ENCODE measurements at places on chromosomes 12 and 14. TPM values are rescaled to one million over a fixed set of nuclear protein-coding genes. Genes with fewer than 3 reads are reported as not detected.

Gene PPP1R13B
- total RNA-seq, result 60.1 TPM

Gene ACVRL1
- total RNA-seq, result 0.81 TPM

Gene B4GALNT3
- 39.2 TPM for total RNA-seq

Gene ORAI1
- total RNA-seq, result 36.7 TPM

Gene NIN
- total RNA-seq, result 14.9 TPM

Gene ADIPOR2
- 25.7 TPM for total RNA-seq

Gene BDKRB1
- 0.42 TPM for total RNA-seq

Gene PSME1
- 238 TPM for total RNA-seq

Gene CMTM5
- total RNA-seq, result 0.21 TPM

Gene ATXN7L3B
- 42.6 TPM for total RNA-seq

Gene RNU4-1
- not detected for total RNA-seq

Gene PROX2
- not detected for total RNA-seq

Gene ABCD2
- total RNA-seq, result 0.15 TPM

Gene KLRG1
- total RNA-seq, result 5.6 TPM

Gene SIX6
- total RNA-seq, result not detected

Gene SLC10A1
- total RNA-seq, result not detected

Gene PTPRB
- 0.25 TPM for total RNA-seq

Gene ADCY6
- total RNA-seq, result 60.1 TPM

Gene CLSTN3
- 32.0 TPM for total RNA-seq

Gene MYF5
- total RNA-seq, result not detected

Gene NAV3
- total RNA-seq, result 2.1 TPM

Gene ESRRB
- 13.6 TPM for total RNA-seq

Gene EP400
- 13.2 TPM for total RNA-seq

Gene PAPOLA
- total RNA-seq, result 48.4 TPM

Gene CABP1
- total RNA-seq, result not detected

Gene CLEC1A
- total RNA-seq, result not detected

Gene HPD
- total RNA-seq, result not detected

Gene ADAM21
- total RNA-seq, result 0.07 TPM

Gene SSTR1
- not detected for total RNA-seq

Gene FIGNL2
- 14.1 TPM for total RNA-seq

All from cardiac muscle cell (in vitro differentiated cells and primary cell).